Activated CD4-positive, alpha-beta T cell treated with anti-CD3 and anti-CD28 coated beads, Interleukin-2, amount 10 ng/mL, durations not matched to agents 24 days and 14 days (primary cell): ENCODE measurements at places on chromosomes 5 and 9. TPM values are rescaled to one million over a fixed set of nuclear protein-coding genes. Genes with fewer than 3 reads are reported as not detected.

DNA sequence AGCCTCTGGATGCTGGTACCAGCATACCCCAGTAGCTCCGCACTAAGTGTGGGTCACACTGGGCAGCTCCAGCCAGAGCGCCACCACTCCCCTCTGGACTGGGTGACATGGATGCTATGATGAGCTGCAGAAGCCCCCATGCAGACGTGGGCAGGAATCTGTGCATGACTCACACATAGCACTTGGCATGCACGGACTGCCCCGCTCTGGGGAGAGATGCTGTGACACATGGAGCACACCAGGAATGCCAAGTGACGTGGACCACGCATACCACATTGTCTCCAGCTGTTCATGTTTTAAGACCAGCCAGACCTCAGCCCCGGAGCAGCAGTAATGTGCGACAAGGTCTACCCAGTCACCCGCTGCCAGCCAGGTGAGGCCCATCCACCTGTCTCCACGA lies 64.1 kb downstream of the SEMA4D start:
- no peak for DNase-seq

- DNase-seq: no peak
Observed at GRCh38 chr5:22591461-22591860, 261.7 kb downstream of the CDH12 start.

DNA sequence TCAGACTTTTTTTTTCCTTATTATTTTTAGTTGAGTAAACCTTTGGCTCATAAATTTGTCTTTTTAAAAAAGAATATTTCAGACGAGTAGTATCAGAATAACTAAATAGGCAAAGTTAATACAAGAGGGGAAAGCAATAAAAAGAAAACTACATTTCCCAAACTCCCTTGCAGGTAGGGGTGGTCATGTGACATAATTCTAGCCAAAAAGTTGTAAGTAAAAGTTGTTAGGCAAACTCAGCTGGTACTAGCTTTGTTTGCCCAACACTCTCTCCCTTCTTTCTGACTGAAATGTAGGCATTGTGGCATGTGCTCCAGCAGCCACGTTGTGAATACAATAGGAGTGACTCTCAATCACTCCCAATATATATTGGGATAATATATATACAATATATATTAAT lies 20.9 kb downstream of the GIN1 start:
- no peak for DNase-seq

GRCh38 chr5:180047667-180048066 lies 23.9 kb downstream of the RNF130 start:
- DNase-seq: no peak

Gene TTC16
- not detected in 2 replicates for total RNA-seq

- DNase-seq: no peak
Observed at GRCh38 chr5:15799014-15799413, 299.0 kb downstream of the FBXL7 start.

Gene TPRN
- 15.1 and 16.3 TPM in 2 replicates for total RNA-seq

DNA sequence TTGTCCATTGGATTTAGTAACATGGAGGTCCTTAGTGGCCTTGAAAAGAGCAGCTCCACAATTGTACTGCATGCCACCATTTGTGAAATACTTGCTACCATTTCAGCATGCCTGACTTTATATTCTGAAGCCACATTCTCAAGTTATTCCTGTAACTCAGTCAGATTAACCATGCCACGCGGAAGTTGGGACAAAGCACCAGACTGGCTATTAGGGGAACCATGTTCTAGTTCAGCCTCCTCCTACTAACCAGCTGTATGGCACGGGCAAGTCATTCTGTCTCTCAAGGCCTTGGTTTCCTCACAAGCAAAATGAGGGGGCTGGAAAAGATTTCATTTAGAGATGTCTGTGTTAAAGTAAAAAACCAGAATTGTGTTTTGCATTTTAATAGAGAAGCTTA lies 418.0 kb downstream of the PLK2 start:
- DNase-seq: no peak

Gene SCGB3A2
- not detected in 2 replicates for total RNA-seq

DNA sequence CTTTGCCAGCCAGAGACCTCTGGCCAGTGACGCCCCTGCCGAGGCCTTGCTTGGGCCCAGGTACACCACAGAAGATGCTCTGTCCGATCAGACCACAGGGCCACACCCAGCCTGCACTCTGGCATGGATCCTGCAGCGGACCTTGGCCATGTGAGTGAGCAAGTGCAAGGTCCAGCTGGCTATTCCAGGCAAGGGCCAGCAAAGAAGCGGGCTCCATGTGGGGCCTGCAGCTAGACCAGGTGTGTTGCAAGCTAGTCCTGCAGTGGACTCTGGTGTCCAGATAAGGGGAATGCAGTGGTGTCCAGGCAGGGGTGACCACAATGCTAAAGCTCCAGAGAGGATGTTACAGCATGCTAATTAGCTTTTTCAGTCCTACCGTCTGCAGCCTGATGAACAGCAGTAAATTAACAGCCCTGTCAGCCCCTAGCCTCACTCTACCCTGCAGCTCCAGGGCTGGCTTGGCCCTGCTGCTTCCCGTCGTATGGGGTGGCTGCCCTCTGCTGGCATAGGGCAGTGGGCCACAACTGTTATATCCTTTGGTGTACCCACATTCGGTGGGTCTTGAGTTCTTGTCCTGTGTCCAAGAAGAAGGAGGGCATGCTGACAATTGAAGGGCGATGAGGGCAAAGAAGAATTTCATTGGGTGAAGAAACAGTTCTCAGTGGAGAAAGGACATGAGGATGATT lies 284.5 kb upstream of the POU5F2 start:
- DNase-seq: no peak

DNA sequence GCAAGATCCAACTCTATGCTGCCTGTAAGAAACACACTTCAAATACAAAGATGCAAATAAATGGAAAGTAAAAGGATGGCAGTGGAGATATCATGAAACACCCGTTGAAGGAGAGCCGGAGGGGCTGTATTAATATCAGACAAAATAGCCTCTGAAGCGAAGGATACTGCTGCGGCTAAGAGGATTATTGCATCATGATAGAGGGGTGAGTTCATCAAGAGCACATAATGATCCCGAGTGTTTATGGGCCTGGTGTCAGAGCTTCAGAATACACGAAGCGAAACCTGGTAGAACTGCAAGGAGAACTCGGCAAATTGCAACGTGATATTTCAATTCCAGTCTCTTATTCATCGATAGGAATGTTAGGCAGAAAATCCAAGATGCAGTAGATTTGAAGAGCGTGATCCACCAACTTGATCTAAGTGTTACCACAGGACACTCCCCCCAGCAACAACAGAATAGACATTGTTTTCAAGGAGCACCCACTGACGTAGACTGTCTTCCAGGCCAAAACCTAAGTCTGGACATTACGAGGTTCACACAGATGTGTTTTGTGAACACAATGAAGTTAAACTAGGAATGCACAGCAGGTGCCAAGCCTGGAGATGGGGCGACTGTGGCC lies 27.7 kb upstream of the QSOX2 start:
- DNase-seq: no peak

Gene FOXD1
- total RNA-seq: 0.09 and 0.14 TPM in 2 replicates

- DNase-seq: no peak
Observed at GRCh38 chr9:111450124-111450523, 34.1 kb downstream of the ECPAS start.

- no peak for DNase-seq
Observed at GRCh38 chr5:30000231-30000630, 1193.3 kb upstream of the CDH6 start.

- DNase-seq: no peak
Observed at GRCh38 chr9:107177243-107177839, 105.7 kb upstream of the RAD23B start.

DNA sequence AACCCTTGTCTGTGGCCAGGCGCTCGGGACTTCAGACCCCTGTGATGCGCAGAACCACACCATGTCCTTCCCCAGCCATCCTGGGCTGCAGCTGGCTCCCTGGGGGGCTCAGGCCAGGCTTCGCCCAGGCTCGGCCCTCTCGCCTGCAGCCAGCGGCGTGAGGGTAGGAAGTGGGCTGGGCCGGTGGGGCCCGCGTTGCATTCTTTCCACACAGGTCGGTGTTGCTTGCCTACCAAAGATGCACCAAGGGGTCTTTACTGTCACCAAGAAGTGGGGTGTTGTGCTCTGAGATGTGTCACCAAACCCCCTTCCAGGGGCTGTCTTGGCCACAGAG lies 48.3 kb upstream of the RNF130 start:
- DNase-seq: no peak

GRCh38 chr5:126178521-126178920 lies 244.7 kb upstream of the GRAMD2B start:
- DNase-seq: no peak

DNA sequence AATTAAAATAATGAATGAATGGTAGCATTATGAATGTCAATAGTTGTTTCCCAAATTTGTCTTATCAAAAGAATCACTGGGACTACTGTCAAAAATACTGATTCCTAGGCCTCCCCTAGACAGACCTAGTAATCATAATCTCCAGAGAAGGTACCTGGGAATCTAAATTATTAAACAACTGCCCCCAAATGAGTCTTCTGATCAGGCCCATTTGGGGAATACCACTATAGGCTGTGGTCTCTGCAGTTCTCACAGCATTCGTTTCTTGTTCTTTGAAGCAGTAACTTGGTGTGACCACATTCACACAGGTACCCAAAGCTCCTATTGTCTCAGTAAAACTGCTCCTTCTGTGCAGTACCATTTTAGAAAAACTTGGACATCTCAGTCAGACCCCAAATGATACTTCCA lies 230.9 kb downstream of the PIK3R1 start:
- no peak for DNase-seq
